Parietal lobe (tissue), 2 donors: ENCODE measurements at places on chromosomes 7 and 10. TPM values are rescaled to one million over a fixed set of nuclear protein-coding genes. Genes with fewer than 3 reads are reported as not detected.

STEAP1 gene
- total RNA-seq: not detected

ANKRD61 gene
- total RNA-seq: not detected

PTF1A gene
- not detected for total RNA-seq

ELFN1 gene
- 11.0 TPM for total RNA-seq

ATE1 gene
- total RNA-seq: 54.1 TPM

EPO gene
- not detected for total RNA-seq
